ENCODE measurements at places on chromosomes 5 and 9.

GRCh38 chr9:60545878-60546385 is 368.3 kb upstream of the SPATA31A5 start:
- DNase-seq: no peak

DNA sequence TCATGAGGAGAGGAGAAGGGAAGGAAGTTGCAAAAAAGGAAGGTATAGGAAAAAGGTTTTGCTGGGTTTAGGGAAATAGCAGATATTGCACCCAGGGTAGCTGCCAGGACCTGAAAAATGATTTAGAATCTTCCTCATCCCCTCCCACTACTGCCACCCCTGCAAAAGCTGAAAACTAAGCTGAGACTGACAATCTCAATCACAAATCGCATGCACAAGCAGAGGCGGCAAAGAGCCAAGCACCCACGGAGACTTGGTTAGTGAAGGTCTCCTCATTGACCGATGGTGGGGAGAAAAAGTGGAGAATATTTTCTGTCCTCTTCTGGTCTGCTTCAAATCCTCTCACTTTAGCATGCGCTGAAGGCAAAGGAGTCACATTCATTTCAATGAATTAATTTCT is 39.1 kb upstream of the PAM start:
- DNase-seq: no peak

DNA sequence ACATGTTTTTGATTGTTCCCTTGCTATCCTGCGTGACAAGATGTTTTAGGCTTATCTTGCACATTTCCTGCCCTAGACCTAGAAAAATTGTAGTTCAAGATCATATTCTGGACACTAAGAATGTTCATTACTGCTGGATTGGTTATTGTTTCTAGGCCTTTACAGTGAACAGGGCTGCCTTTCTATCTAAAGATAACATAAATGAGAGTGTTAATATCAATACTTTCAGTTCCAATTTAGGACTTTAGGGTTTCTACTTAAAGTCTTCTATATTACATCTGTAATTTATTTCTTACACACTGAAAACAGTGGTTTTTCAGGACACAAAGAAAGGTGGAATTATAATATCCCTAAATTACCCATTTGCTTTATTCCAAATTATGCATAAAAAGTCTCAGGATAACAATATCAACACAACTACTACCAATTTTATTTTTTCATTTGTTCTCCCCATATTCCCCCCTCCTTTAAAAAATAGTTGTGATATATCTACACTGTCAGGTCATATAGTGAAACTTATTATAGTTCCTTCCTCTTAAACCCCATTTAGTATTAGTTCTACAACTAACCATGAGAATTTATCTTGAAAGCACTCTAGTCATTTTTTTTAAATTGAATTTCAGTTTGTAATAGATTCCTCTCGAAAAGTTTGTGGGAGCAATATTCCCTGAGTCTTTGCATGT is 293.9 kb upstream of the RIOK2 start:
- no peak for DNase-seq

- DNase-seq: no peak
Observed at GRCh38 chr5:43152946-43153345, 32.2 kb downstream of the ZNF131 start.

GRCh38 chr9:106753155-106753671 is 109.8 kb upstream of the ZNF462 start:
- DNase-seq: no peak

DNA sequence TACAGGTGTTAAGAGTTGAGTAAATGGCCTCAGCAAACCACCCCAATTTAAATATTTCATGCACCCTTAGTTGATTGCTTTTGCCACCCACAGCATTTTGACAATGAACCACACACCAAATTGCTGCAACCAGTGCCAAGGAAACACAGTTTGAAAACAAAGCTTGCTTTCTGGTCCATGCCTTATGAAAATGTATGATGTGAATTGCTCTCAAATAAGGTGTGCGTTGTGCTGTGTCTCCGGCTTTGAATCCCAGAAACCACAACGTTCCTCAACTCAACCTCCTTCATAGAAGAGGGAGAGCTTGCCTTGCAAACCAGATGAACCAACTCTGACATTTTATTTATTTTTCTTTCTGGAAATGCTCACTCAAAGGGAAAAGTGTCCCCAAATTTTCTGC is 762.7 kb downstream of the TLE1 start:
- DNase-seq: no peak

GRCh38 chr5:39998518-39998917 is 573.7 kb upstream of the DAB2 start:
- peak; percentile 4 for DNase-seq

DNA sequence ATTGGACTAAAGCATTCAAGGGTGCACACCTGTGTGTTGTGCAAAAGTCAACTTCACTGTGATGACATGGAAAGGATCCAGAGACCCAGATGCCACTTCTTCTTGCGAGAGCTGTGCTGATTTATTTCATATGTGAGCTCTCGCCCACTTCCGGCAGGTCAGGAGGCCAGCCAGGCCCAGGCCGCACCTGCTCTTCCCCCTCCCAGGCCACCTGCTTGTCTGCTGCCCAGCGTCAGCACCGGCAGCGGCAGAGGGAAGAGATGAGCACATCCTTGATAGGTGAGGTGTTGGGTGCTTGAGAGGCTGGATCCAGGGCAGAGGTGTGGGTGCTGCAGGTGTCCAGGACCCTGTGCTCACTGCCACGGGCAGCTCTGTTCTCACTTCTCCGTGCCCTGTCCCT is 242.9 kb downstream of the FANCC start:
- DNase-seq: no peak

GRCh38 chr5:109935833-109936490 is 246.2 kb downstream of the MAN2A1 start:
- no peak for DNase-seq

- DNase-seq: no peak
Observed at GRCh38 chr5:177508221-177508611, 1.4 kb downstream of the DOK3 start.

- DNase-seq: no peak
Observed at GRCh38 chr9:15268317-15268716, 38.7 kb downstream of the TTC39B start.

- DNase-seq: no peak
Observed at GRCh38 chr9:124752967-124753366, 18.1 kb downstream of the NR6A1 start.
